Activated T-helper 1 cell treated with anti-CD3 and anti-CD28 coated beads, Interleukin-12 subunit alpha, Interleukin-12 subunit beta, Interleukin-2, Interleukin-4 antibody, amounts not matched to agents 30 ng/mL and 10 ng/mL and 1 ng/mL, durations not matched to agents 14 hours and 24 hours and 36 hours (primary cell): ENCODE measurements at places on chromosomes 16 and 17.

- no peak for DNase-seq
Observed at GRCh38 chr17:59149841-59150511, 5.0 kb downstream of the SKA2 start.

GRCh38 chr16:55056585-55057401, 126.1 kb downstream of the IRX5 start:
- no peak for DNase-seq

GRCh38 chr17:63847525-63848249, 5.2 kb upstream of the SMARCD2 start:
- no peak for DNase-seq

GRCh38 chr16:21684199-21684598, 20.4 kb downstream of the OTOA start:
- DNase-seq = no peak

GRCh38 chr17:29642171-29642611, 19.5 kb upstream of the CORO6 start:
- DNase-seq = no peak

- DNase-seq = no peak
Observed at GRCh38 chr16:84141143-84141670, 3.8 kb downstream of the HSDL1 start.

DNA sequence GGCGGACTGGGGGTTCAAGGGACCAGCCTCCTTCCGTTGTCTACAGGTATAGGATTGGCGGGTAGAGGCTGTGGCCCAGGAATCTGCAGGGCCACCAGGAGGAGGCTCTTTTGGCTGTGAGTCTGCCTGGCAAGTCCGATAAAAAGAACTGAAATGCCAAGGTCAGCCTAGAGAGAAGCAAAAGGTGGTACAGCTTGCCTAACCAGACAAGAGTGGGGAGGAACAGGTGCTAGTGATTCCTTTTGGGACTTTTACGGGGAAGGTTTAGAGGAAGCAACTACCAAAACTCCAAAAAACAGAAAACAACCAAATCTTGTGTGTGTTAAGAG, 5.6 kb upstream of the EVPL start:
- DNase-seq = no peak

DNA sequence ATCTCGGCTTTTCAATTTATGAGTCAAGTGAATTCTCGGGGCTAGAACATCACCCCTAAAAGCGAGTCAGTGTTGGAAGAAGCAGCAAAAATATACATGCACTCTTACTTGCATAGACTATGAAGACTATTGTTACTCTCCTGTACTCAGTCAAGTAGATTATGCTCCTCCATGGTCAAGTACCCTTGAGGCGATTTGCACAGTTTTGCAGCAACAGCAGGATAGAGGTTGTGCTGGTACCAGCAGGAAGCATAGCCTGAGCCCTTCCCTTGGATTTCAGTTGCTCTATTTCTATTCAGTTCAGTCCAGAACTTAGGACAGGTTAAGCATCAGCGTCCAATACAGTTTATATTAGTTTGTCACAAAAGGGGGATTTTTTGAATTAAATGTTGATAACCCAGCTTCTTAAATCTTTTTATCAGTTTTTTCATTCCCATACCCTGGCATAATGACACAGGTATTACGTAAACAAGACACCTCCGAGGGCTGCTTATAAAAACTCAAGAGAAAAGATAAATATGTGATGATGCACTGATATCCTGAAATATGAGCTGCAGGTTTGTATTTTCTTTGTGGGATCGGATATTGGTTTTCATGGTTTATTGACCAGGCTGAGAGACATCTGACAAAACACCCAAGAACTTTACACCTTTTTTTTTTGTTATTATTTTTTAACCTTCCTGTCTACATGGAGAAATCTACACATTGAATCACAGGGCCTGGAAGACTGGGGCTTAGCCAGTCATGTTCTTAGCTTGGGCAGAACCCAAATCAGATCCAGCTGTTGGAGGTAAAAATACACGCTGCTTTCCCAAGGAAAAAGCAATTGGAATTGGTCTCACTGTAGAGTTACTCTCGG, 144.1 kb downstream of the PITPNC1 start:
- DNase-seq = no peak

DNA sequence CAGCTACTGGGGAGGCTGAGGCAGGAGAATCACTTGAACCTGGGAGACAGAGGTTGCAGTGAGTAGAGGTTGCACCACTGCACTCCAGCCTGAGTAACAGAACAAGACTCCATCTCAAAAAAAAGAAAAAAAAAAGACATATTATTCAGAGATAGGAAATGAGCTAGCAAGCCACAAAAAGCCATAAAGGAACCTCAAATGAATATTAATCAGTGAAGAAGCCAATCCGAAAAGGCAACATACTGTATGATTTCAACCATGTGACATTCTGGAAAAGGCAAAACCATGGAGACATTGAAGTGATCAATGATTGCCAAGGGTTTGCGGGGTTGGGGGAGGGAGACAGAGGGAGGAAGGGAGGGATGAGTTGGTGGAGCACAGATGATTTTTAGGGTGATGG, 8.4 kb upstream of the EXOC7 start:
- no peak for DNase-seq

DNA sequence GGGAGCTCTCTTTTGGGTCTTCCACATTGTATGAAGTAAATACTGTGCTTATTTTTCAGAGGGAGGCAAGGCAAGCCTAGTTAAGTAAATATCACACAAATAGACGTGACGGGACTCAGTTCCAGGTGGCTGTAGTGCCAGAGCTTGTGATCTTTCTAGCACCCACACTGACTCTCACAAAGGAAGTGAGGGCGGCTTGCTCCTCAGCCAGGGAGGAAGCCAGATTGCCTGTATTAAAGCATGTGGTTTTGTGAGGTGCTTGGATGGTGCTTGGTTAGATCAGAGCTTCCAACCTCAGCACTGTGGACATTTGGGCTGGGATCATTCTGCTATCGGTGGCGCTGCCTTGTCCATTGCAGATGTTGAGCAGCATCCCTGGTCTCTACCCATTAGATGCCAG, 80.1 kb downstream of the VAT1L start:
- DNase-seq = no peak

GRCh38 chr16:85950136-85950918, 51.4 kb downstream of the IRF8 start:
- DNase-seq = no peak

DNA sequence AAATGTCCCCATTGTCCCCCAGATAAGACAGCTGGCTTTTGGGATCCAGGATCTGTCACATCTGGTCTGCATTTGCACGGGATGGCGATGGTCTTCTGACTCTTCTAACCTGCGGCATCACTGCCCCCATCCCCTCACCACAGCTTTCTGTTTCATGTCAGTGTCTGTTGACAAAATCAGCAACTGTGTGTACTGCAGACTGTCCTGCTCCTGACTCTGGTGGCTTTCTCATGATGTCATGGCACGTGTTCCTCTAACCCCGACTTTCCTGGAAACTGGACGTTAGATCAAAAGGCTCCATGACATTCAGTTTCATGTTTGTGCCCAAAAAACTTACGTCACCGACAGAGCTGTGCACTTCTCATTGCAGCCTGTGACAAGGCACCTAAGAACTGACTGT, 30.1 kb upstream of the CPNE2 start:
- DNase-seq = no peak

DNA sequence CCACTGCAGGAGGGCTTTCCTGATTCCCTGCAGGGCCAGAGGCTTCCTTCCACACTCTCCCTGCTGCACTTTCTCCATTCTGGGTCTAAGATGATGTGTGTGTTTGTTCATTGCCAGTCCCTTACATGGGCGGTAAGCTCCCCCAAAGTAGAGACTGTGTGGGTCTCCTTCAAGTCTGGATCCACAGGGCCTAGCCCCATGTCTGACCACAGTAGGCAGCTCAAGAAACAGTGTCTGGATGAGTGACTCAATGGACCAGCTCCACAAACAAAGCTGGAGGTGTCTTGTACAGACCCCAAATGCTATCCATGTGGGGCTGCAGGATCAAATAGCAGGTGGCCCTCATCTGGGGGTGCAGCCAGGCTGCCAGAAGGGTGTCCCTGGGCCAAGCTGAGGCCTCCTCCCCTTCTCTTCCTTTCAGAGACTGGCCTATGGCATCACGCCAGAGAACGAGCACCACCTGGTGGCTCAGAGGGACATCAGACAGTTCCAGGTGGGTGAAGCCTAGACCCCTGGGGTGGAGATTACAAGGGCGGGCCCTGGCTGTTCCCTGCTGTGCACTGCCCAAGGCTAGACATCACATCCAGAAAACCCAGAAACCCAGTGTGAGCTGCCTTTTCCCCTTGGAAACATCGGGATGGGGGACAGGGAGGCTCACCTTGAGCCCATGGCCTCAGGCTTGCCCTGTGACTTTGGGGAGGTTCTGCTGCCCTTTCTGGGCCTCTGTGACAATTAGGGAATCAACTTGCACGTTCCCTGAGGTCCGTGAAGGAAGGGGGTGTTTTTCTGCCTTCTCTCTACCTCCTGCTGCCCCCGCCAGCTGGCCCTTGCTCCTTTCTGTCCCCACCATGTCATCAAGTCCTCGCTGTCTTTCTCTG, 45.9 kb downstream of the SLC6A2 start:
- peak; percentile 2 for DNase-seq

DNA sequence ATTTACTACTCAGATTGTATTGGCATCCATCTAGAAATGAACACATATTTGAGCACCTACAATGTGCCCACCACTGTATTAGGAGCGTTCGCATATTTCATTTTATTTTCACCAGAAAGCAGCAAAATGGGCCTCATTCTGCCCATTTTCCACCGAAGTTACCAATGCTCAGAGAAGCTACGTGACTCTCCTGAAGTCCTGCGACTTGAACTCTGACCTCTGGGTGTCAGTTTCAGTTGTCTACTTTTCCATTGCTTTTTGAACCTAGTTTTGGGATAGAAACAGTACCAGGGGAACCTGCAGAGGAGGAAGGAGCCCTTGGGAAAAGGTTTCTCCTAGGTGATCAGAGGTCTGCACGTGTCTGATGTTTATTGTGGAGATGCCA, 139.1 kb upstream of the SDK2 start:
- DNase-seq = no peak

- no peak for DNase-seq
Observed at GRCh38 chr16:72891291-72892227, 156.4 kb downstream of the ZFHX3 start.

GRCh38 chr16:10390330-10390729, 4.5 kb downstream of the ATF7IP2 start:
- DNase-seq = no peak

- DNase-seq = no peak
Observed at GRCh38 chr17:18025945-18026776, 12.8 kb downstream of the ATPAF2 start.

DNA sequence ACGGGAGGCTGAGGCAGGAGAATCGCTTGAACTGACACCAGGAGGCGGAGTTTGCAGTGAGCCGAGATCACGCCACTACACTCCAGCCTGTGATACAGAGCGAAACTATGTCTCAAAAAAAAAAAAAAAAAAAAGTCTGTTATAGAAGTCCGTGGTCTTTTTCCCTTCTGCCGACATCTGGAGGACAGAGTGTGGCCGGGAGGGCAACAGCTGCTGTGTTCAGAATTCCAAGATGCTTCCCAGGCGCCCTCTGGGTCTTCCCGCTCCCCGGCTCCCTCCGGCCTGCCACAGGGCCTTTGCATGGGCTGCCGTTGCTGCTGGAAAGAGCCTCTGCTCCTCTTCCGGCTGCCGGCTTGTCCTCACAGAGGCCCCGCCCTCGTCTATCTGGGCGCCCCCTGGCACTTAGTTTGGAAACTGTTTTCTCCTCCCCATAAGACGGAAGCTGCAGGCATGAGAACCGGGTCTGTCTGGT, 2.4 kb upstream of the CACNA1H start:
- DNase-seq = no peak

GRCh38 chr16:35678-36305, 17.6 kb downstream of the POLR3K start:
- no peak for DNase-seq

GRCh38 chr16:87936375-87937230, at the start of gene CA5A:
CA5A (minus strand) TSS chr16:87936529; CDS start chr16:87936450, 79 bp downstream.
- no peak for DNase-seq

DNA sequence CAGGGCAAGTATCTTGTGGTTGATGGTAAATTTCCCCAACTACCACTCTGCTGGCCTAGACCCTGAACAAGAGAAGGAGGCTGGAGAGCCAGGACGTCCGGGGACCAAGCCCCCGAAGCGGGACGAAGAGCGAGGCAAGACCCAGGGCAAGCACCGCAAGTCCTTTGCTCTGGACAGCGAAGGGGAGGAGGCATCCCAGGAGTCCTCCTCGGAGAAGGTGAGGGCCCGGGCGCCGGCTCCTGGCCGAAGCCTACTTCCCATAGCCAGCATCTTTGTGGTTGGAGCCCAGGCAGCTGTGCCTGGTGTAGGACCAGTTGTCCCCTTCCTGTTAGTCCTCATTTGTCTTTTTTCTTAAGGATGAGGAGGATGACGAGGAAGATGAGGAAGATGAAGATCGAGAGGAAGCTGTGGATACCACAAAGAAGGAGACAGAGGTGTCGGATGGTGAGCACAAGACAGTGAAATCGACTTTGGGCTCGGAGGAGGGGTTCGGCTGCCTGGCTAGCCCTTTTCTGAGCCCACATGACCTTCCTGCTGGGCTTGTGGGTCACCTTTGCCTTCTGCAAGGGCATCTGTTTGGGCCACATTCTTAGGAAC, 11.8 kb downstream of the SETD1A start:
- DNase-seq = no peak

DNA sequence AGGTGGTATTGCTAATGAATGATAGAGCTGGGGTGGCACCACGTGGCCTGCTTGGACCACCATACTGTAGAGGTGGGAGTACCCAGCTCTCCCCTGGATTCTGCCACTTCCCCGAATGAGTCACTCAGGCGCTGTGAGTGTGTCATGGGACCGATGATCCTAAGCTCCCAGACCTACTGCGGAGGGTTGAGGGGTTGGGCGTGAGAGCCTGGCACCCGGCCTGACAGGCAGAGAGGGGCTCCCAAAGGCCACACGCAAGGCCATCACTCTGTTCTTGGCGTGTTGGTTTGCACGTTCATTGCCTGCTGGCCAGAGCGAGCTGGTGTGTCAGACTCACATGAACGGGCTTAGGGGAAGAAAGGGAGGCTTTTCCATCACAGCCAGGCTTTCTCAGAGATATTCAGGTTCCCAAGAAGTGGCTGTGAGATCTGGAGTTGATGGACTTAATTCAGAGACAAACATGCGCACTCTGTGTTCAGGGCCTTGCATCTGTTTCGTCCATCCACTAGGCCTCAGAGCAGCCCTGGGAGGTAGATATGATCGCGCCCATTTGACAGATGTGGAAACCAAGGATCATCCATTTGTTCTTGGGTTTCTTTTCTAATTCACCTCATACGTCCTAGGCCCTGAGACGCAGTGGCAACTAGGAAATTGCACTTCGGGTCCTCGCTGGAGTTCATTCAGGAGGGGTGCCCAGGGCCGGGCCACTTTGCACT, 41.4 kb downstream of the CMIP start:
- DNase-seq = no peak

GRCh38 chr16:21702276-21702675, 38.5 kb downstream of the OTOA start:
- DNase-seq = no peak

- peak; percentile 81 for DNase-seq
Observed at GRCh38 chr16:57757326-57757786, 21.8 kb downstream of the KATNB1 start.

GRCh38 chr17:27919079-27919478, 25.9 kb upstream of the LYRM9 start:
- no peak for DNase-seq

DNA sequence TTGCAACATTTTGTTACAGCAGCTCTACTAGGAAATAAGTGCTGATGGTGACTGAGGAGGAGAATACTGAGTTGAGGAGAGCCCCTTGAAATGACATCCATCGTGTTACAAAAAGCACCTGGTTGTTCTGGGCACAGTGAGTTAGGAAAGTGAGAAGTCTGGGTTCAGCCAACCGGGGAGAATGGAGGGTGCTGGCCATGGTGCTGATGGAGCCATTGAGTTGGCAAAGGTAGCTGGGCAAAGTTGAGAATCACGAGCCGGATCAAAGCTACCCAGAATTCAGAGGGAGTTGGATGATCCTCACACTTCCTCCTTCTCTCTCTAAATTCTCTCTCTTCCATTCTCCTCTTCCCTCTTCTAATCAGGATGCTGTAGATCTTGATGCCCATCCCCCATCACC, 35.0 kb upstream of the ASIC2 start:
- no peak for DNase-seq
